Activated CD8-positive, alpha-beta T cell treated with anti-CD3 and anti-CD28 coated beads for 36 hours (primary cell): ENCODE measurements at places on chromosomes 2 and 18. TPM values are rescaled to one million over a fixed set of nuclear protein-coding genes. Genes with fewer than 3 reads are reported as not detected.

TGFA gene
- total RNA-seq: 0.25 TPM

LONRF2 gene
- 0.20 TPM for total RNA-seq

HOXD13 gene
- not detected for total RNA-seq

NEURL3 gene
- 0.25 TPM for total RNA-seq

ITGA6 gene
- total RNA-seq: 7.9 TPM

SKOR2 gene
- total RNA-seq: not detected

PIEZO2 gene
- not detected for total RNA-seq

AKAIN1 gene
- not detected for total RNA-seq

DOK6 gene
- total RNA-seq: not detected

ACSL3 gene
- 43.8 TPM for total RNA-seq

CENPO gene
- 41.9 TPM for total RNA-seq

SERPINB10 gene
- not detected for total RNA-seq

TMEM37 gene
- total RNA-seq: not detected

CYP26B1 gene
- not detected for total RNA-seq

ALLC gene
- total RNA-seq: not detected

M1AP gene
- total RNA-seq: not detected

UCN gene
- 2.7 TPM for total RNA-seq

OTOS gene
- total RNA-seq: not detected

CD8B2 gene
- total RNA-seq: 3.9 TPM

POTEJ gene
- not detected for total RNA-seq

WDPCP gene
- total RNA-seq: 5.8 TPM

CABLES1 gene
- 1.8 TPM for total RNA-seq

TUBA3E gene
- not detected for total RNA-seq

REG3A gene
- total RNA-seq: not detected

OSBPL6 gene
- 4.0 TPM for total RNA-seq

MRPL30 gene
- total RNA-seq: 34.2 TPM

SLC25A52 gene
- not detected for total RNA-seq

CCL20 gene
- 5.3 TPM for total RNA-seq

UBXN4 gene
- total RNA-seq: 105 TPM

TMEM131 gene
- 27.4 TPM for total RNA-seq

NPPC gene
- total RNA-seq: 4.7 TPM

SFT2D3 gene
- total RNA-seq: 3.9 TPM

AQP4 gene
- total RNA-seq: not detected

DYNAP gene
- total RNA-seq: not detected

DIS3L2 gene
- 26.5 TPM for total RNA-seq

ADD2 gene
- total RNA-seq: 26.3 TPM
